ENCODE measurements at places on chromosomes 11 and 22.

DNA sequence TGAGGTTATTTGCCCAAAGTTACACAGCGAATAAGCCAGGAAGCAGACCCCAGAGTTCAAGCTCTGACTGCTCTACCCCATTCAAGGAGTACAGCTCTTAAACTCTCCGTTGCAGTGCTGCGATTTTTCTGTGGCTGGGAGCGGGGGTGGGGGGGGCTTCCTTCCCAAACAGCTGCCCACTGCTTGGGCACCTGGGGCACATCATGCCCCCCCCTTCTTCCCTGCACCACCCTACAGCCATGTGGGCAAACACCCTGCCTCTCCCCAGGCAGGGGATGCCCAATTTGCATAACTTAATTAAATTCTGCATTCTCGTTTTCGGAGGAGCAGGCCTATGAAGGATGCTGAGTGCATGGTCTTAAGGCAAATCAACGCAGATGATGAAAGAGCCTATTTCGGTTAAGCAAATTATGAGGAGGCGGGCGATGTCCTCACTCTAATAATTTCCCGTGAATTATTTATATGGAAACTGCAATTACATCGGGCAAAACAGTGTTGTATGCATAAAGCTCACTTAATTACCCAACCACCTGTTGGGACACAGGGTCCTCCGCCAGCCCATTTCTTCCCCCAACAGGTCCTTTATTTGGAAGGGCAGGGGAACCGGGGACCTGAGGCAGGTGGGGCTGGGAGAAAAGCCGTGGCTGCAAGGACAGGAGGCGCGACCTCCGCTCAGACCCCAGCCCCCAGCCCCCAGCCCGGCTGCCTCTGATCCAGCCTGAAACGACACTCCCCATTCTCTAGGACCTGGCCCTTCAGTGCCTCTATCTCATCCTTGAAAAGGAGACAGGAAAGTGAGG lies 610.5 kb downstream of the BUD13 start:
- DNase-seq: no peak

DNA sequence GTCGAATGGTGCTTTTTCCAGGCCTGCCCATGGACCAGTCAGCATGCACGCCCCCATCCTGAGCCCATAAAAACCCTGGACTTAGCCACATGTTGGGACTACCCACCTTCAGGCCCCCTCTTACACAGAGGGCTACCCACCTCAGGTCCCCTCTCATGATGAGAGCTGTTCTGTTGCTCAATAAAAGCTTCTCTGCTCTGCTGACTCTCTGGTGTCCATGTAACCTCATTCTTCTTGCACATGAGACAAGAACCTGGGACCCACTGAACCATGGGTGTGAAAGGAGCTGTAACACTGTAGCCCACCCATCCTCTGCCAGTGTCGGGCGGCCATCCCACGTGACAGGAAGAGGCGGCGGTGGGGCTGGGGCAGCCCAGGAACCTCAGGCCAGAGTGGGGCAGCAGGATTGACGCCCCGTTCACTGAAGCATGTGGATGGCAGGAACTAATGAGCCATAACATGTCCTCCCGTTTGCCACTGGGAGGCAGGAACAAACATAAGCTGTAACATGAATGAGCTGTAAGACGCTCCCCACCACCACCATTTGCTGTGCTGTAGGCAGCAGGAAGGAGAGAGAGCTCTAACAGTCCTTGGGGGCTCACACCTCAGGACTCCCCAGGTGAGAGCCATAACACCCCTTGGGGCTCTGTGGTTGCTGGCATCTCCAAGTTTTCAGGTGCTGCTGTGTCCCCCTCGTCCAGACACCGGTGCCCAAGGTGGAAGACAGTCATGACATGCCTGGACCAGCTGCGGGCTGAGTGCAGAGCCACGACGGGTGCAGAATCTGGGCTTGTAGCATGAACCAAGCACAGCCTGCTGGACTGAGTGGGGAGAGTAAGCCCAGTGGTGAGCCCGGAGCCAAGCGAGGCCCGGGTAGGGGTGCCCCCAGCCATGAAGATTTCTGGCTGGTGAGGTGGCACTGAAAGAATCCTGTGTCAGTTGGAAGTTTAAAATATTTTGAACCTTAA lies 69.4 kb downstream of the MCHR1 start:
- no peak for DNase-seq

DNA sequence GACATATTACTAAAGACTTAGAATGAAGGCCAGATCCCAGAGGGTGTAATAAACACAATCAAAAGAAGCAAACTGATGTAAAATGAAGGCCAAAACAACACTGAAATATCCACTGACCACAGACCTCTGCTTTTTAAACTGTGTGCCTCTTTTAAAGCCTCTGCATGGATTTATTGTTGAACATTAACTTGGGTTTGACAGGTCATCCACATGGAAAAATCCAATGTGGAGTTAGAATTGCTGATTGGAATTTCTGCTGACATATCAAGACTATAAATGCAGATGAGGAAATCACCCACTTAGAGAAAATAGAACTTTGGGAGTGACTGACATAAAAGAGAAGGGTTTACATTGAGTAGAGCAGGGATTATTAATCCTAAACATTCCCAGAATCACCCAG lies 853.9 kb upstream of the RAG2 start:
- no peak for DNase-seq

GRCh38 chr11:86514453-86514852 lies 139.8 kb downstream of the CCDC81 start:
- no peak for DNase-seq

- peak; percentile 56 for DNase-seq
Measured at GRCh38 chr22:37457093-37457893, 28.9 kb downstream of the MFNG start.

All from stimulated activated CD8-positive, alpha-beta memory T cell treated with anti-CD3 and anti-CD28 coated beads, Interleukin-4, amount 100 ng/mL, for 4 hours (primary cell).